Central memory CD8-positive, alpha-beta T cell (primary cell): ENCODE measurements at places on chromosomes 2 and 18.
A peak's percentile ranks its signal among the peaks of the same experiment; 100 is the strongest.

DNA sequence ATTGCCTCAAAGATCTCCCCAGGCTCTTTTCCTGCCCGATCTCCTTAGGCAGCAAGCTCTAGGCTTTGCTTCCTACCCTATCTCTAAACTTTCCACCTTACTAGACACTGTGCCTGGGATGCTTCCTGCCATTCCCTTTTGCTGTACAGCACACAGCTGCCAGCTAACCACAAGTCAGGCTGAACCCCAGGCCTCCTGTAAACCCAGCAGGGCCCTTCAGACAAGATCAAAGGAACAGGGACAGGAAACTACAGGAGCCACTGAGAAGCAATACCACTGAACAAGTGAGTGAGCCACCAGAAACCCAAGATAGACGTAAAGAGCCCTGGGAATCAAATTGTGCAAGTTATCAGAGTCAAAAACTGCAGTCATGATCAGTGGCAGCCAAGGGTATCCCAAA, 180.7 kb downstream of the SUCLG1 start:
- no peak for DNase-seq

- DNase-seq = no peak
Observed at GRCh38 chr2:168525716-168526446, 69.8 kb downstream of the CERS6 start.

- no peak for DNase-seq
Observed at GRCh38 chr18:8787371-8787670, 82.0 kb downstream of the MTCL1 start.

- no peak for DNase-seq
Observed at GRCh38 chr2:129757915-129758783, 221.3 kb upstream of the RAB6C start.

DNA sequence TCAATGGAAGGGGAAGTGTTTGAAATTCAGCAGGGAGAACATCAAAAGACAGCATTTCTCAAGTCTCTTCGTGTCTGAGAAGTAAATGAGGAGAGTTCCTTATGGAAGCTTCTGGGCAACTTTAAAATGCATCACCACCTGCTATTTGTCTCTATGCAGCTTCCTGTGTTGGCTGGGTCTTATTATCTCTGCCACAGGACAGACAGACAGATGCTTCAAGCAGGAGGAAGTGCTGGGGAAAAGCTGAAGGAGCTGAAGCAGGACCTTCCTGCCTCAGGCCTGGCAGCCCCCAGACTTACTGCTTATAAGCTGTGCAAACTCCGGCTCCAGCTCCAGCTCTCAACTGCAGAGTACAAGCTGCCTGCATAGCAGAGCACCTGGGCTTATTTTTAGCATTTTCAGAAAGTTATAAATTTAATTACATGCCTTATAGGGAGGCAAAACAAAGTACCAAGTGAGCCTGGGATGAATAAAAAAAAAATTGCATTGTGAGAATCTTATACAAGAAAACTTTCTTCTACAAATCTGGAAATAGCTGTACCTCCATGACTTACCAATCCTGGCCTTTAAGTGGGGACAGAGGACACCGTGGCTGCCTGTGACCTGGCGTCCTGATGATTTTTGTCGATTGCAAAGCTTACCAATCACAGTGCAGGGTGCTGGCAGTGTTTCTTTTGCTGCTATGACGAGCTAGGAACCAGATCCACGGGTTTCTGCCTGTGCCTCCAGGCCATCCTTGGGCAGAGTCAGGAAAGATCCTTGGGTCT, 206.3 kb downstream of the SEPTIN10 start:
- DNase-seq = no peak

DNA sequence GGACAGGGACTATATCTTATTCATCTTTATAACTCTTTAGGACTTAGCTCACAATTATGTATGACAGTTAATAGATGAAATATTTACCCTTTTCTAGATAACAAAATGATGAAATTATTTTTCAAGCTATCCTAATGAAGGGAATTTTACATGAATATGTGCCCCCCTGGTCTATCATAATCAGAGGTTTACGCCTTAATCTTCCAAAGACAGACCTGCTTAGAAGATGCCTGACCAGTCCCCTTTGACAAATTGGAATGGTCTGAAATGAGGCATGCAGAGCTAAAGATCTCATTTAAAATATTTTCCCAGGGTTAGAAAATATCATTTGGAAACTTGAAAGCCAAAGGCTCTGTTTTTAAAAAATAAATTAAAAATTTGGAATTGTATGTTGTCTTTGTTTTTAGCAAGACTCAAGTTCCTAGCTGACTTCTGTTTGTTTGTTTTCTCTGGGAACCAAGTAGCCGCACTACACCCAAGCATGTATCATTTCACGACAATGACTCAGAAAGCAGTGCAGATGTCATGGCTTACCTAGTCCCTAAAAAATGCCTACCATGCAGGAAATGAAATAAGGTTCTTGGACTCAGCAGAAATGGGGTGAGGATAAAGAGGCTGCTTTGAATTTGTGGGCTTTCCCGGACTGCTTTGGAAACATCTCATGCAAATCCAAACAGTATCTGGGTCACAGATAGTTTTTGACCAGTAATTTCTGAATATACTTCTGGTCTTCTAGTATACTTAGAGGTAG, 162.1 kb downstream of the ZEB2 start:
- DNase-seq = no peak

DNA sequence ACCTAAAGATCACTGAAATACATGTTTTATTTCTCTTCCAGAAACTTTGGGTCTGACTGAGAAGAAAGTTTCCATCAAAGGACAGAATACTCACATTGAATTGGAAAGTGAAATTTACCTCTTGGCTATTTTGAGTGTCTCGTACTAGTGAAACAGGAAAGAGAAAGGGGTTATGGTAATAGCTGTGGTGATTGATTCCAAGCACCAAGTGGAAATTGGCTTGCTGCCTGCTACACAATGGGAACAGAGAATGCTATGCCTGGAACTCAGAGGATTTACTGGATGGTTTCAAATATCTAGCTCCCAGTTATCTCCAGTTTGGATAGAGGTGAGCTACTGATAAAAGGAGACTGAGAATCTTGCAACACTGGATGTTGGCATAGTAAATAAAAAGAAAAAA, 492.8 kb upstream of the FSIP2 start:
- DNase-seq = no peak

DNA sequence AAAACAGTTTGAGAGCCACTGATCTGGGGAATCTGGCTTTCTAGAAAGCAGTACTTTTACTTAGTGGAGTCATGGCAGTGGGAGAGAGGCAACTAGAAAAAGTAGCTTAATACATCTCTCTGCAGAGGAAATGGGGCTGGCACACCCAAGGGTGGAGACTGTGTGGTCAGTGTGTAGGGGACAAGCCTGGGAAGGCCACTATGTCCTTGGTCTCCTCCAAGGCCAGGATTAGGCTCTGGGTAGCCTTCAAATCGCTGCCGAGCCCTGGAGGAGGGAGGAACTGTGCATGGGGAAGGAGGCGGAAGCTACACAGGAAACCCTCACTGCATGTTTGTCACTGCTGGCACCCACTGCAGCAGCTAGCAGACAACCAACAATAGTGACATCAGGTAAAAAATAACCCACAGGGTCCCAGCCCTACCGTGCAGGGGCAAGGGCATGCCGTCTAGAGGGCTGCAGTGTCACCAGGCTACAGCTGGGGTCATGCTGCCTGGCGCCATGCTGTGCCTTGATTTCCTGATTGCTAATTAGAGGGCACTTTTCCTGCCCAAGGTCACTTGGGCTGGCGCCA, 34.8 kb downstream of the LBH start:
- peak; percentile 65 for DNase-seq

- no peak for DNase-seq
Observed at GRCh38 chr2:88091943-88092342, 24.3 kb downstream of the SMYD1 start.

GRCh38 chr18:58468191-58468590, 160.7 kb downstream of the ALPK2 start:
- no peak for DNase-seq

GRCh38 chr2:51247252-51247805, 215.4 kb upstream of the NRXN1 start:
- no peak for DNase-seq

DNA sequence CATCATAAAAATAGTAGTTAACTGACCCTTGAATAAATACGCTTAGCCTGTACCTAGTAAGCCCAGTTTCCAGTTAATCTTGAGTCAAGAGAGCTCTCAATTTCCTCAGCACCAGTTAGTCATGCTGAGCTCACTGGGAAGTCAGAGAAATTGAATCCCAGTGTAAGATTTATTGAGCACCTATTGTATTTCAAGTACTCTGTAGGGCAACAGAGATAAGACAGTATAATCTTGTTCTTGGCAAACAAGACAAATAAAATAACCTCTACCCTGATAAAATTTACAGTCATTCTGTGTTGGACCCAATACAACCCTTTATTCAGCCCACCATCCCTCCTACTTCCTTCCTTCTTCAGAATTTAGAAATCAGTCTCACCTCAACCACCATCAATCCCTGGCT, 71.9 kb upstream of the NRP2 start:
- DNase-seq = no peak

DNA sequence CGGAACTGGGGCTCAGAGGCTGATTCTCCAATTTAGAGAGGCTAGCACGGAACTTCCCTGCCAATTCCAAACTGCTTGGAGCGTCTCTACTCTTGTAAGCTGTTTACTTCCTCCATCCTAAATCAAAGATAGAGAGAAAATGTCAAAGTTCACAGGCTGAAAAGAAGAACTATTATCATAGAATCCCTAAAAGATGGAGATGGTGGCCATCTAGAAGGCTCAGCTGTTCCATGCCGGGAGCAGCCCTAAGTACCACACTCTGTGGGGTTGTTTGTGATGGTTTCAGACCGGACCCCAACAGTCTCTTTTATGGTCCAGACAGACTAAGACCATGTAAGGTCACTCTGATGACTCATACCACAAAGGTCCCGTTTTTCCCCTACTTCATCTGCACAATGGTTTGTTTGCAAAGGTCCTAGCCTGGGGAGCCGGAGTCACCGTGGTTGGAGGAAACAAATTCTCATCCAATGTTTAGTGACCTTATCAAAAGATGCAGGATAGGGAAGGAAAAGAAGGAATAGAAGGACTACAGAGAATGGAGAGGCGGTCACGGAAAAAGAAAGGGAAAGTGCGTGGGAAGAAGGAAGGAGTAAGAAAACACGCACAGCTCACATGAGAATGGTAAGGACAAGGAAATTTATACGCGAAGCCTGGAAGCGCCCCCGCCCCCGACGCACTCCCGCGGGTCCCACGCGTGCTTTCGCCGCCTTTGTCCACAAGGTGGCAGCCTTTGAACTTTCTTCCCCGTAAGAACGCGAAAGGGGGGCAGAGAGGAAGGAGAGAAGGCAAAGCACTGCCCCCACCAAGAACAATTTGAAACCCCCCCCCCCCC, 453 bp upstream of the ANTXR1 start:
- peak; percentile 24 for DNase-seq

DNA sequence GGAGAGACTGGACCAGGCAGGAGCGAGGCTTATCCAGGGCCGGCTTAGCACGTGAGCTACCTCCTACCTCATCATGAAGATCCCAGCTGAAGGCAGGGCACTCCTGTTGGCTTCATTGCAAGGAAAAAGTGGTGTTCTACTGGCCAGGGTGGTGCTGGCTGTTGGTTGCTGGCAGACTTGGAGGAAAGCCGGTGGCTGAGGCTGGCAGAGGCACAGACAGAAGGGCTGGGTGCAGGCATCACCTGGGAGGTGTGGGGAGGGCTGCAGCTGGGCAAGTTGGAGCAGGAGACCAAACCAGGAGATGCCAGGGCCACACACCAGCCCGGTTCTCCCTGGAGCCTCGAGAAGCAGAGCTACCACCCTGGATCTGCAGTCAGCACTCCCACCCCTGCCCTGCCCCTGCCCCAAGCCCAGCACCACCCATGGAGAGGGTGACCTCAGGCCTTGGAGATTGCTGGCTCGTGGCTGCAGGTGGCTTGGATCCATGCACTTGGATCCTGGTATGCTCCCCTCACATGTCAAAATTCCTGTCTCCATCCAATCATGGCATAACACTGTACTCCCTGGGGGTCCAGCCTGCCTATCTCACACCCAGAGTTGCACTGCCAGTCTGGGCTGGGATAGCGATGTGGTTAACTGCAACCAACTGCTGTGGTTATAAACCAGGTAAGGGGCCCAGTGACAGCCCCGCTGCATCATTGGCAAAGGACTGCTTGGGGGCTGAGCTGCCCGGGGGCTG, 49.7 kb downstream of the GLI2 start:
- no peak for DNase-seq

DNA sequence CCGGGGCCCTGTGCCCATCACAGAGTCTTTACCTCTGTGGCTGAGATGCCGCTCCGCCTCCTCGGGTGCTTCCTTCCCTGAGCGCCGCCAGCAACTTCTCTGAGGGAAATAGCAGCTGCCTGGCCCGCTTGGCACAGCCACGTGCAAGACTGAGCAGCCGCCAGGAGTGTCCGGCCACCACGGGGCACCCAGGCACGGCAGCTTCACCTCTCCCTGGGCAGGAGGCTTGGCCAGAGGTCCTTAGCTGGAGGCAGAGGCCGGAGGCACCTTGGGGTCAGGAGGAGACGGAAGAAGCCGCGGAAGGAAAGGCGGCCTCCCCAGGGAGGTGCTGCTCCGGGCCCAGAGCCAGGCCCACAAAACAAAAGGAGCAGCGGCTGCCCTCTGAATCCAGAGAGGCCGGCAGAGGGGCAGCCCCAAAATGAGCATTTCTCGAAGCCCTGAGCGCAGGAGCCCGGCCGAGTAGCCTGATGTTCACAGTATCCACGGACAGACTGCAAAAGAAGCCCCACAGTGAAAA, 6.0 kb upstream of the LIMS2 start:
- DNase-seq = no peak

DNA sequence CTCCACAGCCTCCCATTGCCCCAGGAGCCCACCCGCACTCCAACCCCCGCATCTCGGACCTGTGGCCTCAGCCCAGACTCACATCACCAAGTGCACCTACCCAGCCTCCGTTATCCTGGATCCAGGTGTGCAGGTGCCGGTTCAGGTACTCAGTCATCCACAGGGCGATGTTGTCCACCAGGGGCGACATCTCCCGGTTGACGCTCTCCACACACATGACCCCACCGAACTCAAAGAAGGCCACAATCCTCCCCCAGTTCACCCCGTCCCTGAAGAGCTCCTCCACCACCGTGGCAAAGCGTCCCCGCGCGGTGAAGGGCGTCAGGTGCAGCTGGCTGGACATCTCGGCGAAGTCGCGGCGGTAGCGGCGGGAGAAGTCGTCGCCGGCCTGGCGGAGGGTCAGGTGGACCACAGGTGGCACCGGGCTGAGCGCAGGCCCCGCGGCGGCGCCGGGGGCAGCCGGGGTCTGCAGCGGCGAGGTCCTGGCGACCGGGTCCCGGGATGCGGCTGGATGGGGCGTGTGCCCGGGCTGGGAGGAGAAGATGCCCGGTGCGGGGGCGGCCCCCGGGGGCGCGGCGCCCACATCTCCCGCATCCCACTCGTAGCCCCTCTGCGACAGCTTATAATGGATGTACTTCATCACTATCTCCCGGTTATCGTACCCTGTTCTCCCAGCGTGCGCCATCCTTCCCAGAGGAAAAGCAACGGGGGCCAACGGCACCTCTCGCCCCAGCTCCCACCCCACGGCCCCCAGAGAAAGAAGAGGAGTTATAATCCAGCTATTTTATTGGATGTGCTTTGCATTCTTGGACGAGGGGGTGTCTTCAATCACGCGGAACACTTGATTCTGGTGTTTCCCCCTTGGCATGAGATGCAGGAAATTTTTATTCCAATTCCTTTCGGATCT, 1.3 kb downstream of the BCL2 start:
- DNase-seq = peak; percentile 66

GRCh38 chr2:237546876-237547395, 19.4 kb upstream of the PRLH start:
- no peak for DNase-seq
